ENCODE measurements at places on chromosomes 12 and 14.

- no peak for DNase-seq
Measured at GRCh38 chr14:58713677-58714076, 75.9 kb downstream of the DACT1 start.

DNA sequence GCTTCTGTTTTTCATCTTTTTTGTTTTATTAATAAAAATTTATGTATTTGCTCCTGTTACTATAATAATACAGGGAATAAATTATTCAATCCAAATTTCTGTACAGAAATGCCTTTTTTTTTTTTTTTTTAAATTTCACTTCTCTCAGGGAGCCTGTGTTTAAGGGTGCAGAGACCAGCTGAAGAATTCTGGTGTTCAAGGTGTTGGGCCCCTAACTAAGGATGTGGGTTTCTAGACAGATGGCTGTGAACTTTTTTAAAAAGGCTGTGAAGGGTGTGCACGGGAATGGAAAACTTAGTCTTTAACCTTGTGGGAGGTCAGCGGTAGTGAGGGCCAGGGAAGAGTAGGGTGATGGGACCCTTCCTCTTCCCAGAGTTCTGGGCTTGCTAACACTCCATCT, 1.3 kb upstream of the DTX3 start:
- DNase-seq, result no peak

DNA sequence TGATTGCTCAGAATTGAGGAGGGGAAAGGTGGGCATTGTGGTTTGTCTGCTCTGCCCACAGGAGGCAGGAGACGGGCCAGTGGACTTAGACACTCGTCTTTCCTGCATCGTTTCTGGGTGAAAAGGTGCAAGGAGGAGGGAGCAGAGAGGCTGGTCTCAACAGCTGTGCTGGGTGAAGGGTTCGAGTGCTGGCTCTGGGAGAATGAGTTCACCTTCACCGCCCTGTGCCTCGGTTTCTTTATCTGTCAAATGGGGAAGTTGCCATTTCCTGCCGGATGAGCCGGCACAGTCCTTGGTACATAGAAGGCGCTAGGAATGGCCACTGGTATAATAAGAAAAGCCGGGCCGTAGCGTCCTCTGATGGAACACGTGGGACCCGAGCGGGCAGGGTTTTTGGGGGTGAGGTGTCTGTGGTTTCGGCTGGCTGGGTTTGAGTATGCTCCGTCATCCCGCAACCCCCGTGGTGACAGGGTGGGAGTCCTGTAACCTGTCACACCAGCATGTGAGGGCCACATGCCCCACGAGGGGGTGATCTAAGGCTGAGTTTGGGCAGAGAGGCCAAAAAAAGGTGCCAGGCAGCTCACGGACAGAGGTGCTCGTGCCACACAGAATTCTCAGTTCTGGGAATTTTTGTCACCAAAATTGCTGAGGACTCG, 7.3 kb downstream of the BCL7A start:
- DNase-seq, result no peak

DNA sequence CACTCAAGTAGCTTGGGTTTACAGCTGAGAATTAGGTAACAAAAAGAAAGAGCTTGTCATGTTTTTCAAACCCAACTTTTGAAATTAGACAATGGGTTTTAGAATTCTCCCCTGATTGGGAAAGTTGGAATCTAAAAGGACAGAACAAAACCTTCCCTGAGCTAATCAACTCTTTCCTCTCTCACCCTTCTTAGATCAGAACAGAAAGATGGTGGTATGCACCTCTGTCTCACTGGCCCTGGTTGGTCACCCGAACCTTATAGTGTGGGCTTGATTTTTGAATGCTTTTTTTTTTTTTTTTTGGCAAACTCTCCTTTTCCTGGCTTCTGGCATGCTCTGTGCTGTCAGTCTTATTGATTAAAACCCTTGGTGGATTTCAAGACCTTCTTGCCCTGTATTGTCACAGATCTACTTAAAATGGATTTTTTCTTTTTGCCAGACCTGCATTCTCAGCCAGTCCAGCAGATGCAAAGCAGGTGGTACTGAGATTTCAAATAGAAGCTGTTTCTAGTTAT, 251.1 kb upstream of the RMST start:
- no peak for DNase-seq

GRCh38 chr12:94228488-94228907, 80.1 kb downstream of the PLXNC1 start:
- DNase-seq, result no peak

GRCh38 chr14:69152902-69153151, at the start of gene DCAF5:
Gene DCAF5 (minus strand): TSS chr14:69153119. CDS start chr14:69152978, 141 bp downstream.
- no peak for DNase-seq

DNA sequence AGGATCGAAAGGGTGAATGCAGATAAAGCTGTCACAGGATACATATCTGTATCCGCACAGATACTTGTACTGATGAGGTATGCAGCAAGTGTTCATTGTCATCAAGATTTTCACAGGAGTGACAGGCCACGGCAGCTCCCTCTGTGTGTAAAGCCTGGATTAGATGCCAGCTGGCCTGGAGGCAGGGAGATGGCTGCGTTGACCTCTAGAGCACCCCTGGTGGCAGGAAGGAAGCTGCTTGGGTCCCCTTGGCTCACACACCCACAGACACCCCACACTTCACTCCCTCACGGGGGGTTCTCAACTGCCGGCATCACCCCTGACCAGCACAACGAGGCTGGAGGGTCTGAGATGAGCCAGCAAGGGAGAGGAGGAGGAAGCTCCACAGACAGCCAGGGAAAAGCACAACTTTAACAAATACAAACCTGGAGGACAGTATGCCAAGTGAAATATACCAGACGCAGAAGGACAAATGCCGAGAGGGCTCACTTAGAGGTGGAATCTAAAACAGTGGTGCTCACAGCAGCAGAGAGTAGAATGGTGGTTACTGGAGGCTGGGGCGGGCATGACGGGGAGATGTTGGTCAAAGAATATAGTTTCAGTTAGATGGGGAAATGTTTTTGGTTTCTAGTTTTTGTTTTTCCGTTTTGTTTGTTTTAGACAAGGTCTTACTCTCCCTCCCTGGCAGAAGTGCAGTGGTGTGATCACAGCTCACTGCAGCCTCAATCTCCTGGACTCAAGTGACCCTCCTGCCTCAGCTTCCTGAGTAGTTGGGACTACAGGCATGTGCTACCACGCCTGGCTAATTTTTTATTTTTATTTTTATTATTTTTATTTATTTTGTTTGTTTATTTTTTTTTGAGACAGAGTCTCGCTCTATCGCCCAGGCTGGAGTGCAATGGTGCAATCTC, 45.7 kb downstream of the TEAD4 start:
- DNase-seq, result no peak

GRCh38 chr12:31959701-31960391, 631 bp downstream of the RESF1 start:
- no peak for DNase-seq

GRCh38 chr12:5166976-5167375, 123.3 kb downstream of the KCNA5 start:
- DNase-seq, result no peak

- DNase-seq, result no peak
Measured at GRCh38 chr12:131942671-131943070, 7.1 kb upstream of the EP400 start.

DNA sequence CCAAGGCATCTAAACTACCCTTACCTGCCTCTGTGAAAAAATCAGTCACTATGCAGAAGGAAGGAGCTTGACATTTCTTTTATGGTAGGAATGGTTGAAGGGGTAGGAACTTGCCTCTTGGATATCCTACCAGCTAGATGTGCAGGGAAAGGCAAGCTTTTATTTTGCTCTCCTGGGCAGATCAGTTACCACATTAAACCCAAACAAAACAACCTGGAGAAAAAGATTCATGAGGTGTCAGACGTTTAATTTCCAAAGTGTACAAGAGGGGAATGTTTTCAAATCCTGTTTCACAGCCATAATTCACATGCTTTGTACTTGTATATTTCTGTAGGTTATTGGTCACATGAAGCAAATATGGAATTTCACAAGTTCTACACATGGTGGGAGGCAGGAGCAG, 67.0 kb upstream of the IFNG-AS1 start:
- DNase-seq, result no peak

- no peak for DNase-seq
Measured at GRCh38 chr14:69997849-69998248, 118.6 kb downstream of the SMOC1 start.

DNA sequence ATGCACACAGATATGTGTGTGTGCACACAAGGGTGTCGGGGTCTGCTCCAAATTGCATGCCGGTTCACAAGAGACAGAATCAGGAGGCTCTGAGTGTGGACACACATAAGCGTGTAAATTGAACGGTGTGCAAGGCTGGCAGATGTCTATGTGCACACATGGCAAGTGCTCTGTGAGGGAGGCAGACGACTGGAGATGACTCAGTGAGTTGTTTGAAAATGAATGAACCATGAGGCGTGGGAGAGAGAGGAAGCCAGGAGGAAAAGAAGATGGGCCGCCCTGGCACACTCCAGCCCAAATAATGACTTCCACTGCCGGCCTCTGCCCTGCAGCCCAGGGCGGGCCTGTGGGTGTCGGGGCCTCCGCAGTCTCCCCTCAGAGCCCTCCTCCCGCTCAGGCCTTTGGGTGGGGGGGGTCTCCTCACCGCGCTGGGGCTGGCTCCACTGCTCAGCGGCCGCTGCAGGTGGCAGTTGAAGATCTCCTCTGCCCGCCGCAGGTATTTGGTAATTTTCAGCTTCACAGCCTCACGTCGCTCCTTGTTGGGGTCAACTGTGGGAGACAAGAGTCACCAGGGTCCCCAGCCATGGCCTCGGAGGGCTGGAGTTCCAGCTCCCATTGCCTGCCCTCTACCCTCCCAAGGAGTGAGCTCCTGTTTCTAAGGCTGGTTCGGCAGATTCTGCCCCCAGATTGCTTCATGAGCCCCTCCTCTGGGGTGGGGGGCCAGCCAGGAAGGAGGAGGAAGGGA, 3.5 kb downstream of the RPS6KL1 start:
- DNase-seq, result no peak

GRCh38 chr14:96663491-96664067, 133.6 kb upstream of the VRK1 start:
- DNase-seq, result no peak

- peak; percentile 51 for DNase-seq
Measured at GRCh38 chr12:105053116-105053572, 31.1 kb downstream of the ALDH1L2 start.

GRCh38 chr14:105330491-105330895, 15.9 kb downstream of the PACS2 start:
- DNase-seq, result no peak

DNA sequence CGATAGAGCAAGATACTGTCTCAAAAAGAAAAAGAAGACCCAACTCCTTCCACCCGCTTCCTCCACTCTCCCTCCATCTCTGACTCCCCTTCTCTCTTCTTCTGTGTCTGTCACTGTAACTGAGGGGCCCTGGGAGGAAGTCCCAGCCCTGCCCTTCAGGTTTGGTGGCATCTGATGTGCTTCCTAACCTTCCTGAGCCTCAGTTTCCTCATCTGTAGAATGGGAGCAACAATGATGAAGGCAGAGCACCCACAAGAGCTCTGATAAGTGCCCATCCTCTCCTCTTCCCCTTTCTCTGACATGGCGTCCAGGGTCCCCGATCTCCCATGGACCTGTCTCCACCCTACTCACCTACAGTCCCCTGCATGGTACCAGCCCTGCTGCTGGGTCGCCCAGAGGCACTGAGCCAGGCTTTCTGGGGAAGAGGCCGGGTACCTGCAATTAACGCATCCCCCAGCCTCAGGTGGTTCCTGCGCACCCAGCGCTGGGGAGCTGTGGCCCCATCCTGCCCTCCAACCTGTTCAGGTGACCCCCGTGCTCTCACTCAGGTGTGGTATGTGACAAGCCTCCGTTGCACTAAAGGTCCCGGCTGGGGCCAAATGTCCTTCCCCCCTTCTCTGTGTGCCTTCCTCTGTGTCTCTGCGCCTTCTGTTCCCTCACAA, 13.2 kb downstream of the FOXN4 start:
- DNase-seq, result no peak

DNA sequence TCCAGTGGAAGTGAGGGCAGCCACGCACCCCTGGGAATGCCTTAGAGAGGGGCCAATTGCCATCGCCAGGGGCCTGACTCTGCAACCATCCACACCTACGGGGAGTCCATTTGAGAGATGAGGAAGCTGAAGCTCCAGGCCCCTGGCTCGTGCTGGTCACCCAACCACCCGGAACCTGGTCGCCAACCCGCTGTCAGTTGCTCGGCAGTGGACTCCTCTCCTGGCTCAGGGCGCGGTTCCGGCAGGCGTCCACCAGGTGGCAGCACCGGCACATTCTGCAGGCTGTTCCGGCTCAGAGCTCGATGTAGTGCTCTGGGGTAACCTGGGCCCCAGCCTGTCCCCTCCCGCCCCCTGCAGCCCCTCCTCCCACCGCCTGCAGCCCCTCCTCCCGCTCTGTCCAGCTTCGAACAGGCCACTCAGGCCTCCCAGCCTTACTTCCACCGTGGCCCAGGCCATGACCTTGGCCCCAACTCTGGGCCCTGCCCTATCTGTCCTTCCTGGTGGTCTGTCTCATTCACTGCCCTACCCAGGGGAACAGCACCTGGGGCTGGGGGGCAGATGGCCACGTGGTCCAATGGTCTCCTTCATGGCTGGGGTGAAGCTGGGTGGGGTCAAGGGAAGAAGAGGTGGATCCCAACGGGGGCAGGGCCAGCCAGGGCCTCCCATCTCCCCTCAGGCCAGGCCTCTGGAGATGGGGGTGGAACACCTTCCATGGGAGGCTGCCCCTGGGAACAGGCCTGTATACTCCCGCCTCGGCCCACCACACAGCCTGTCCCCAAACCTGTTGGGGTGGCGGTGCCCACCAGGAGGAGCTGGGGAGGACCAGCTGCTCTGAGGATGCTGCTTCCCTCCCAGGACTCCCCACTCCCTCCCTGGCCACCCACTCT, 15.7 kb downstream of the SIVA1 start:
- no peak for DNase-seq

GRCh38 chr12:94240171-94240570, 91.8 kb downstream of the PLXNC1 start:
- no peak for DNase-seq

- DNase-seq, result no peak
Measured at GRCh38 chr12:33560653-33561208, 121.1 kb upstream of the SYT10 start.

GRCh38 chr14:20662968-20663732, 21.2 kb upstream of the RNASE4 start:
- DNase-seq, result no peak

DNA sequence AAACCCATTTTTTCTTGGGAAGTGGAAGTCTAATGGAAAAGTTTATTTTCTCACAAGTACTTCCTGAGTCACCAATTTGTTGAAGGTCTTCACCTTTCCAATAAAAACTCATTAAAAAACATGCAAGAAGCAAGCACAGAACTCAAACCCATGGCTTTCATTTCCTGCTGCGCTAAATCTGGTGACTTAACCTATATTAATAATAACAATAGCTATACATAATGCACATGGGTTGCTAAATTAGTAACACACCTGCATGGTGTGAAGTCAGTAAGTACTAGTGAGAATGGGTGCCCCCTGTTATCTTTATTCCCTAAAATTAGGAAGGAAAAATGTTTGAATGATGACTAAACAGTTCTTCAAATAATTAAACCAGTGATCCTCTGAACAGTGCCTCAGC, 52.3 kb downstream of the PPP2R5C start:
- no peak for DNase-seq

- no peak for DNase-seq
Measured at GRCh38 chr14:102424520-102424919, 61.8 kb downstream of the TECPR2 start.
